ENCODE measurements at places on chromosomes 2 and 18.

DNA sequence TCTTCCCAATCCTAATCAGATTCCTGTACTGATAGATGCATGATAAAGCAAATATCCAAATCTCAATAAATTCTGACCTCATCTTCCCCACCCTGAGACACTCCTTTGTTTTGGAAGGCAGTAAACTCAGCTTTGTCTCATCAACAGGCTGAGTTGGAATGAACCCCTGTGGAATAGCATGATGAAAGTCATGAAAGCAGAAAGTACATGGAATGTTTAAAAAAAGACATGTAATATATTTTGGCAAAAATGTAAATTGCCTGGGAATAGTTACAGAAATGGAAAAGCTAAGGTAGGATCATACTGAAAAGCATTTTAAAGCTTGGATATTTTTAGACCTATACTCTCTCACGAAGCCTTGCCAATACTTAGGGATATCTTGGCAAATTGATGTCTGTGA is 468.7 kb upstream of the CDH7 start:
- no peak for DNase-seq

DNA sequence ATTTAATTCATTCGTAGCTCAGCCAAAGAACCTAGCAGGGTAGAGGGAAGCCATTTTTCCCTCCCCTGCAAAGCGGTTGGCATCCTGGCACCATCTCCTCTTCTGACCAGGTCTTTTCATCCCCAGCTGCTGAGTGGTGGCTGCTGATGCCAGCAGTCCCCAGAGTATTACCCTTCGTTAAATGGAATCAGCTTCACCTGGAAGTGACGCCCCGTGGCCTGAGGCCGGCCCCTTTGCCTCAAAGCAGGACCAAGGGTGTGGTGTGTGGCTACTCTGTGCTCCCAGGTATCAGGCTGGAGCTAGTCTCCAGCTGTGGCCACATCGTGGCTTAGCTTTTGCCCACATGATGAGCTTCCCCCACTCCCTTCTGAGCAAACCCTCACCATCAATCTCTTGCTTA is 12.3 kb upstream of the SP100 start:
- DNase-seq = no peak

DNA sequence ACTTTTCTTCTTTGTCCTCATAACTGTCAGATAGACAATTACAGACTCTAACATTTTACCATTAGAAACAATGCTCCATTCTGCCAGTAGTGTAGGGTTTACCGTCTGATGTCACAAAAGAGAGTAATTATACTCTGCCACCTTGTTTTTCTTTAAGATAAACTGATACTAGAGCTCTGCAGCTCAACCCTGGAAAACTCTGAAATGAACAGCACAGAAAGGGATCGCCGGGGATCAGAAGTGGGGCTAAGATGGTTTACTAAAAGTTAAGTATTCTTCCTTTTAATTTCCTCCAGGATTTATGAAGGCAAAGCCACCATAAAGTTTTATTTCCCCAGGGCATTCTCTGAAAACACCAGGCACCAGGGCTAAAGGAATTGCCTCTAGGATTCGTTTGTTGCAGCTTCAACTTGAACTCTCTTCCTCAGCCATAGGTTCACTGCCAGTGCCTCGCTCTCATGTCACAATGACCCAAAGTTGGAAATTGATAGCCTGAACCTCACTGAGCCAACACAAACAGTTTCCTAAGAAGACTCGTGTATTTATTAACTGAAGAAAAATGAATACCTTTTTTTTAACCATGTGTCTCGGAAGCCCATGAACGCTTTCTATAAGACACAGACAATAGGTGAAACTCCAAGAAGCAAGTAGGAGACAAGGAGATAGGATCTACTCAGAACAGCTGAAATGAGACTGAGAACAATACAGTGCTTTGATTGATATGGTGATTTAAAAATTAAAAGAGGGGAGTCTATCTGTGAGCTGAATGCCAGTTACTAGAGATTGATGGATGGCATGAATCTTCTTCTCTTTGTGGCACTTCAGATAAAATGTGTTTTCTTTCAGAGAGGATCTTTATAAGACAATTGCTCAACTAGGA is 121.5 kb upstream of the SPATS2L start:
- no peak for DNase-seq

DNA sequence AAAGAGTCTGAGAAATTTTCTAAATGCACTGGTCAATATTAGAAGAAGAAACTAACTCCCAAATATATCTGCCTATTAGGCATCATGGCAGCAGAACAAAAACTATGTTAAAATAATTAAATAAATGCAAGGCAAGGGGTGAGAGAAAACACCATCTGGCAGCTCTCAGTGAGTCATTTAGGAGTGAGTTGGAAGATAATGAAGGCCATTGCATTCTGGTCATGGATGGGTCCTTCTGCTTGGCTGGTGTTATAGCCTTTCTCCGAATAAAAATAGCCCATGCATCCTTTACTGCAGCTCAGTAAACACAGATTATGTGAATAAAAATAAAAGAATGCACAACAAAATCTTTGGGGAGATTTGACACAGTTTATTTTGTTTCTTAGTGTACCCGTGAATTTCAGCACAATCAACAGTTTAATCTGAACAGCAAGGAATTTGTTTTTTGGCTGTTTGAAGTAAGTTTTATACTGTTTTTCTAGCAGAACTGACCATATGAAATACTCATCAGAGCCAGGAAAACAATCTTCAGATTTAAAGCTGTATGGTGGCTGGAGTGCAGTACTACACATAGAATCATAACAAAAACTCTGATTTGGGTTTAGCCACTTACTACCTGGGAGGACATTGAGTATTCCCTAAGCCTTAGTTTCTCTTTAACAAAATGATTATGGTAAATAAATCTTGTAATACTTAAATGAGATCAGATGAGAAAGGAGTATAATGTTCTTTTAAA is 225.1 kb upstream of the ITGA4 start:
- DNase-seq = no peak

- DNase-seq = no peak
Observed at GRCh38 chr2:234676109-234676782, 179.4 kb upstream of the ARL4C start.

Data from GM12891 (cell line).